Esophagus muscularis mucosa (tissue), 4 donors: ENCODE measurements at places on chromosomes 1 and 21.

GRCh38 chr1:242754125-242754524 lies 229.6 kb upstream of the PLD5 start:
- no peak overlapping the region for H3K4me3 ChIP-seq
- H3K36me3 ChIP-seq, result no peaks in the 10 kb centered on the region
- H3K27me3 ChIP-seq, result no peaks in the 10 kb centered on the region
- no peak overlapping the region for H3K27ac ChIP-seq

- no peaks in the 10 kb centered on the region for H3K27me3 ChIP-seq
- H3K27ac ChIP-seq, result no peak overlapping the region
- peaks cover 82% of the 10 kb centered on the region for H3K36me3 ChIP-seq
These were observed 85.1 kb downstream of the MTR start for GRCh38 chr1:236880209-236880608.

GRCh38 chr1:199301472-199302217 lies 662.8 kb downstream of the PTPRC start:
- H3K27me3 ChIP-seq, result no peaks in the 10 kb centered on the region
- DNase-seq, result no peak
- no peak overlapping the region for H3K4me3 ChIP-seq
- H3K4me1 ChIP-seq, result no peaks in the 10 kb centered on the region

GRCh38 chr1:167120899-167121298 lies 27.0 kb downstream of the STYXL2 start:
- H3K4me1 ChIP-seq, result peaks cover 10% of the 10 kb centered on the region
- peak; percentile 72 for DNase-seq
- H3K27me3 ChIP-seq, result peaks cover 33% of the 10 kb centered on the region
- H3K36me3 ChIP-seq, result no peaks in the 10 kb centered on the region

GRCh38 chr1:227429447-227430359 lies 111.4 kb upstream of the CDC42BPA start:
- H3K4me1 ChIP-seq, result peaks cover 21% of the 10 kb centered on the region
- no peaks in the 10 kb centered on the region for H3K36me3 ChIP-seq

DNA sequence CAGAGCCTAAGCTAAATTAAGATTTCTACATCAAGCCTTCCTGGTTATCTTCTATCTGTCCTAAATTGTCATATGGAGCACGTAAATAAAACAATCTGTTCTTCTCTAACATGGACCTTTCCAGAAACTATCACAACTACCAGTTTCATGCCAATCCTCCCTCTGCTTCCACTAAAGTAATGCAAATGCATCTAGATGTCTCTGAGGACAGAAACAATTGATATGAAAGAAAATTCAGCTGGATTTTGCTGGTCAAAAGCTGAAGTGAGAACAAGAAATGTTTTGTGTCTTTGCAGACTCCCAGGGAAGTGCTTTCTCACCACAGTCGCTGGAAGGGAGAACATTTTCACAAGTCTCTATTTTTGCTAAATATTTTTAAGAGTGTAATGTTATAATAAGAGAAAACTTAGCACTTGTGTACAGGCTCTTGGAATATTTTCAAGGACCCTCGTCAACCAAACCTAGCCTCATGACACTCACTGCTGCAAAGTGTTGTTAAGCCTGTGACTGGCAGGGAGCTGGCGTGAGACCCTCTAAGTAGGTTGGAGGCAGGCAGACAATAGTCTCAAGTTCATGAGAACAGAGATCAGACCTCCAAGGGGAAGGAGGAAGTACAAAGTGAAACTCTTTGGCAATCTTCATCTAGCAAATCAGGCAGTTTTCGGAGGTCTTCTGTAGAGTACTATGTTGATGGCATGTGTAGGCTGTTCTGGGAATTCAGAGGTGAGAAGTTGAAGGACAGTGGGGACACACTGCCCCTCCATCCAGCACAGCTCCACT lies 38.8 kb downstream of the DNASE2B start:
- H3K4me1 ChIP-seq, result peaks cover 11% of the 10 kb centered on the region
- H3K27ac ChIP-seq, result no peak overlapping the region
- H3K4me3 ChIP-seq, result no peak overlapping the region
